AML-193 (cell line): ENCODE measurements at places on chromosomes 6 and 20.
A peak's percentile ranks its signal among the peaks of the same experiment; 100 is the strongest.

DNA sequence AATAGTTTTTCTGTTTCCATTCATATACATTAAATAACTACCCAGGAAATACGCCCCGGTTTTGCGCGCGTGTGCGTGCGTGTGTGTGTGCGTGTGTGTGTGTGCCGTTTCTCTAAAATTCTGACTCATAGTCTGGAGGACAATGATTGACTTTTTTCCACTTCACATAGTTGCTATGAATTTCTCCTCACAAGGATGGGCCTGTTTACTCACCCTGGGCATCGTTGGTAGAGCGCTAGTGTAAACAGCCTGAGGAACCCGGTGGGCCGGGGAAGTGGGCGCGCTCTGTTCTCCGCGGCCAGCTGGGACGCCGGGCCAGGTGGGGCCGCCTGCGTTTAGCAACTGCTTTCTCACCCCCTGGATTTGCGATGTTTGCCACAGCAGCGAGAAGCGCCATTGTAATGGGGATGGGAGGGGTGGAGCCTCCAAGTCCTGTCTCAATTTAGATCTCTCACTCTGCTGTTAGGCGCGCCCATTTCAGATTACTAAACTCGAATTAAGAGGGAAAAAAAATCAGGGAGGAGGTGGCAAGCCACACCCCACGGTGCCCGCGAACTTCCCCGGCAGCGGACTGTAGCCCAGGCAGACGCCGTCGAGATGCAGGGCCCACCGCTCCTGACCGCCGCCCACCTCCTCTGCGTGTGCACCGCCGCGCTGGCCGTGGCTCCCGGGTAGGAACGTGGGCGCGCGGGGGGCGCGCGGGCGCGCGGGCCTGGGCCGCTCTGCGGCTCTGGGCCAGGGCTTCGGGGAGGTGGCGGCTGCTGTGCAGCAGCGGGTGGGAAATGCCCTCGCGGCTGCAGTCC, at the start of gene CD109:
Gene CD109 (plus strand): TSS at position 585 of the 803 bp plus-strand sequence. CDS start 13 bp downstream, at position 598.
- peak; percentile 83 for DNase-seq

DNA sequence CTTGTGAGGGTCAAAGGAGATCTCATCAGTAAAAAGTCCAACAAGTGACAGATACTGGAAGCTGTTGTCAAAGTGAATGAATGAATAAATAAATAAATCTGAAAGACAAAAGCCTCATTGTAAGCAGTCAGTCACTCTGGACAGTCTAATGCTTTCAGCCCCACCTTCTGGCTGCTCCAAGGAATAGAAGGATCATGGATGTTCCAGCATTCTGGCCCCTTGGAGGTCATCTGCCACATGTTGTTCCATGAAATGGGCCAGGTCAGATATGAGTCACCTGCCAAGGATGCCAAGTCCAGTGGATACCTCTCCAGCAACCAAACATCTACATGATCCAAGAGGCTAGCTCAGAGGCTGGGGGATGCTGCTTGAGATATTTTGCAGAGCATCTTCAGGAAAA, 185.6 kb downstream of the BMP7 start:
- no peak for DNase-seq

- peak; percentile 73 for DNase-seq
Measured at GRCh38 chr6:56757588-56757984, 114.9 kb upstream of the DST start.

DNA sequence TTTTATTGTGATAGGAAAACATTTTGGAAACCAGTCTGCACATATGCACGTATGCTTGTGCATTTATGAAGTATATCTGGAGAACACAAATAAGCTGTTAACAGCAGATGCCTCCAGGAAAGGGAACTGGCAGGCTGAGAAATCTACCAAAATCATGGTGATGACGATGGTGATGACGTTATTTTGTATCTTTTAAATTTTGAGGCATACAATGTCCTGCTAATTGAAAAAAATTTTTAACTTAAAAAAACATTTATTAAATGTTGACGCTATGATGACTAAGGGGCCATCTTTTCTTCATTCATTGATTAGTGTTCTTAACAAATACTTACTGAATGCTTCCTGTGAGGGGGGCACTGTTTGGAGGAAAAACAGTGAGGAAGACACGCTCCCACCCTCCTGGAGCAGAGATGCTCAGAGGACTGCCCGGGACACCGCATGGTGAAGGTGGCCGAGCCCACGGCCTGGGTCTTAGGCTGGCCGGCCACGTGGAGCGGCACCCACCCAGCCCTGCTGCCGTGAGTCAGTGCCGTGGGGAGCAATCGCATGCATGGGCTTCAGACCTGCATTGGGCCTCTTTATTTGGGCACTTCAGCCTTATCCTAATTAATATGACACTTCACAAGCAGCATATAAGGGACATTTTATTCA, 15.9 kb upstream of the ENTPD6 start:
- DNase-seq = no peak

DNA sequence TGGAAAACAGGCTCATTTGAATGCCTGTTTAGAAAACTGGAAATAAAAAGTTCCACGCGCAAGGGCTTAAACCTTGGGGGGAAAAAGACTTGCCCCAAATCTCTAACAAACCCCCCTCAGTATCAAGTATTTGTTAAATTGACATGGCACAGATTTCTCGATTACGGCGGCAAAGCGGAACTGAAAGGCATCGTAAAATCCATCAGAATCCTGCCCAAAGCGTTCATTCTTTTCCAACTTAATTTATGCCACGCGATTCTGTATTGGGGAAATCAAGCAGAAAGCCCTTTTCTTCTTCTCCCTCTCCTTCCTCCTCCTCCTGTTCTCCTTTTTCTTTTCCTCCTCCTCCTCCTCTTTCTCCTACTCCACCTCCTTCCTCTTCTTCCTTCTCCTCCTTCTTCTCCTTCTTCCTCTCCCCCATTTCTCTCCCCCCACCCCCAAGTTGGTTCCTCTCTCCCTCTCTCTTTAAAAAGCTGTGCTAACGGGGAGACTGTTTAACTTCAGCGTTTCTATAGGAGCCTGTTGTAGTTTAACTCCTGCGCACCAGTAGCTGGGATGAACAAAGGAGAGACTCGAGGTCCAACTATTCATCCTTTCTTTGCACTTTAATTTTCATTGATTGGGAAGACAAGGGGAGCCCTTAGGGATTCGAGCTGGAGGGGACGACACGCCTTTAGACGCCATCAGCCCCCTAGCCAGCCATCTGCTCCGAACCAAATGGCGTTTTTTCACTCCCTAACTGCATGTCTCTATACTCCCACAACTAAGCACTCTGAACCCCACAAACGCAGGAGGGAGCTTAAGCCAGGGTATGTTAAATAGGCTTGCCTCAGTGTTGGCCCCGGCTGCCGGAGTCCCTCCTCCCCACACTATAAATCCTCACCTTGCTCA, 2.7 kb upstream of the DLL1 start:
- no peak for DNase-seq

DNA sequence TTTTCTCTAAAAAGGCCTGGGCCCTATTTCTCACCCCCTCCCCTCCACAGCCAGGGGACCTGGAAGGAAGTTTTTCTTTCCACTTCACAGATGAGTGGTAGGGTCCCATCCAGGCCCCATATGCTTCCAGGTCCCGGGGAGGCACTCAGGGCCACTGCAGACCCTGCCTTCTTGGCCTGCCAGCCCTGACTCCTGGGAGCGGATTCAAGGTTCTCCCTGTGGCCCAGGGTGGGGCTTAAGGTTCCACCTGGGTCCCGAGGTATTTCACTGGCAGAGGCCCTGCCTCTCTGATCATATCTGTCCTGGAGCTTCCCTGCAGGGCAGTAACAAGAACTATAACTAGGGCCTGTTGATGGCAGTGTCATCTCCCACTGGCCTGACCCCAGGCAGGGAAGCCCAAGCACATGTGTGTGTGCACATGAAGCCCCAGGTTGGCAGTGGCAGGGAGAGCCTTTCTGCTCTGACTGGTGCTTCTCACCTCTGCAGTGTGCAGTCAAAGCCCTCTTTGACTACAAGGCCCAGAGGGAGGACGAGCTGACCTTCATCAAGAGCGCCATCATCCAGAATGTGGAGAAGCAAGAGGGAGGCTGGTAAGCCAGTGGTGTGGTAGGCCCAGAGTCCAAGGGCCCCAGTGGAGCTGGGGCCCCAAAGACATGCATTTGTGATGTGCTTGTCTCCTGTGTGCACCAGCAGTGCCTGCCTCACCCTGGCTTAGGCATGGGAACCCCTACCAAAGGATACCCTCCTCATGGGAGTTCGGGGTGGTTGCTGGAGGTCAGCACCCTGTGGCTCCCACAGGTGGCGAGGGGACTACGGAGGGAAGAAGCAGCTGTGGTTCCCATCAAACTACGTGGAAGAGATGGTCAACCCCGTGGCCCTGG, 31.2 kb downstream of the PLCG1 start:
- no peak for DNase-seq
